ENCODE measurements at places on chromosomes 16 and 17. TPM values are rescaled to one million over a fixed set of nuclear protein-coding genes. Genes with fewer than 3 reads are reported as not detected.

GRCh38 chr16:84069540-84069939, 26.9 kb upstream of the SLC38A8 start:
- DNase-seq = no peak

DNA sequence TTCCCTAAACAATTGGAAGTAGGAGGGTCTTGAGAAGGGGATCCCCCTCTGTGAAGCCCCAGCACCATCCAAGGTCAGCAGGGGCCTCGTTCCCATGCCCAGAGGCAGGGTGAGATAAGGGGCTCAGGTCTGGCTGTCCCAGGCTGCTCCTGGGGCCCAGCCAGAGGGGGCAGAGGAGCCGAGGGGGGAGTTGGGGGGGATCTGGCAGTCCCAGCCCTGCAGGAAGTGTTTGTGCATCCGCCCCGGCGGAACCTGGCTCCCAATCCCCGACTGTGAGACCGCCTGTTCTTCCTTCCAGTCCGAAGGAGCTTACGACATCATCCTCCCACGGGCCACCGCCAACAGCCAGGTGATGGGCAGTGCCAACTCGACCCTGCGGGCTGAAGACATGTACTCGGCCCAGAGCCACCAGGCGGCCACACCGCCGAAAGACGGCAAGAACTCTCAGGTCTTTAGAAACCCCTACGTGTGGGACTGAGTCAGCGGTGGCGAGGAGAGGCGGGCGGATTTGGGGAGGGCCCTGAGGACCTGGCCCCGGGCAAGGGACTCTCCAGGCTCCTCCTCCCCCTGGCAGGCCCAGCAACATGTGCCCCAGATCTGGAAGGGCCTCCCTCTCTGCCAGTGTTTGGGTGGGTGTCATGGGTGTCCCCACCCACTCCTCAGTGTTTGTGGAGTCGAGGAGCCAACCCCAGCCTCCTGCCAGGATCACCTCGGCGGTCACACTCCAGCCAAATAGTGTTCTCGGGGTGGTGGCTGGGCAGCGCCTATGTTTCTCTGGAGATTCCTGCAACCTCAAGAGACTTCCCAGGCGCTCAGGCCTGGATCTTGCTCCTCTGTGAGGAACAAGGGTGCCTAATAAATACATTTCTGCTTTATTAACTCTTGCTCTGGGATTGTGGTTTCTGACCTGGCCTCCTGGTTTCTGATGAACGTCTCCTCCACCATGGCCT, 14.9 kb downstream of the GPRC5C start:
- no peak for DNase-seq

DNA sequence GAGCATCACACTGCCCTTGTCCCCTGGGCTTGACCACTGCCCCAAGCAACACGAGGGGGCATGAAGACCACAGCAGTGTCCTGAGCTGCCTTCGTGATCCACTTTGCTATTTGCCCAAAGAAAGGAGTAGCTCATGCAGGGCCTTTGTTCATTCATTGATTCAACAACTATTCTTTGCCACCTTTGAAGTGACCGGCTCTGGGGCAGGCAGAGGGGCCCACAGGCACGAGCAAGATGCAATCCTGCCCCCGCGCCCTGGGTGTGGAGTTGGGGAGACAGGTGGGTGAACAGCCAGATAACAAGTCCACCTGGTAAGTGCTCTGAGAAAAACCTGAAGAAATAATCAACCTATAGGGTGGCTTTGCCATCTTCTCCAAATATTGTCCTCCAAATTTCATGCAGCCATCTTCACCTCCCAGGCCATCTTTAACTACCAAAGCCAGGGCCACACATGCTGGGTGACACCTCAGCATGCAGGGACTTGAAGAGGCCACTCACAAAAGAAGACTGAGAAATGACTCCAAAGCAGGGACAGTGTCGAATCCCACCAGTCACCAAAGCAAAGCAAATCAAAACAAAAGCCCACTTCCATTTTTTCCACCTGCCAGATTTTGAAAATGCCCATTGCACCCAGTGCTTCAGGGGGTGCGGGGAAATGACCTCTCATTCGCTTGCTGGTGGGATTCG, 18.2 kb upstream of the RBFOX3 start:
- DNase-seq = no peak

DNA sequence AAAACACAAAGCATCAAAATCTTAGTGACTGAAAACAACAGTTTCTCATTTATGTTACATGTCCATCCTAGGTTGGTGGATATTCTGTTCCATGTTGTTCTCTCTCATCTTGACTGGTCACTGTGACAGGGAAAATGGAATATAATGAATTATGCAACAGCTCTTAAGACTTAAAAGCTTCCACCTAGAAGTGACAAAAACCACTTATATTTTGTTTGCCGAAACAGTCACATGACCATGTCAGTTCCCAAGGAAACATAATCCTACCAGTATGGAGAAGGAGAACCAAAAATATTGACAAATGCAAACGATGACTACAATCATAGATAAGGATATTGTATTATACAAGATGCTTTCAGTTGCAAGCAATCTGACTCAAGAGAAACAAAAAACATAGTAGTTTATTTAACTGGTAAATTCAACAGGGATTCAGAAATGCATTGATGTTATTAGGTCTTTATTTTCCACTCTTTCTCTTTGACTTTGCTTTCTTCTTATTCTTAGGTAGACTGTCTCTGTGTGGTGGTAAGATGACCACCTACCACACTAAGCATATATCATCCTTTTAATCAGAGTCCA, 103.8 kb downstream of the SSH2 start:
- DNase-seq = no peak

GRCh38 chr17:33056399-33057146, 64.9 kb downstream of the SPACA3 start:
- no peak for DNase-seq

DNA sequence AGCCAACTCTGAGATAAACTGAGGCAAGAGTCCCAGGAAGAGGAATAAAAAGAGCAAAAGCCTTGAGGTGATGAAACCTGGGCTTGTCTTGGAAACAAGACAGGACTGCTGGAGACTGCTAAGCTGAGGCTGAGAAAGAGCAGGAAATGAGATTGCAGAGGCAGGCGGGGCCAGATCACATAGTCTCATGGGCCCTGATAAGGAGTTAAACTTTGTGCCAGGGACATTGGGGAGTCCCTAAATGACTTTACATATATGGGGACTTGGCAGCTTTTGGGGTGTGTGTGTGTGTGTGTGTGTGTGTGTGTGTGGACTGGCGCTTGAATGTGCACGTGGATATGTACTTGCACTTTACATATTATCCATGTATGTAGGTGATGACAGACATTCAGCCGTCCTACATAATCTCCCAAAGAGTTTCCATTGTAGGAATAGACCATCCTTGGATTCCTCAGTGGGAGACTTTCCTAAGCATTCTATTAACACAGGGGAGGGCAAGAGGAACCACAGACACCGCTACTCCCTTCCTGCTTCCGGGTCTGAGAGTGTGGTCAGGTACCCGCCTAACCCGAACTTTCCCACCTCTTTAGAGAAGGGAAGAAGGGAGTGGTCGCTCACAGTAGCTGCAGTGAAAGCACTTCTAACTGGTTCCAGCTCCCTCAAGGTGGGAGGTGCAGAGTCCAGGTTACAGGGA, 123.1 kb downstream of the LYRM1 start:
- no peak for DNase-seq

- DNase-seq = no peak
Measured at GRCh38 chr16:80113873-80114574, 426.8 kb upstream of the DYNLRB2 start.

DNA sequence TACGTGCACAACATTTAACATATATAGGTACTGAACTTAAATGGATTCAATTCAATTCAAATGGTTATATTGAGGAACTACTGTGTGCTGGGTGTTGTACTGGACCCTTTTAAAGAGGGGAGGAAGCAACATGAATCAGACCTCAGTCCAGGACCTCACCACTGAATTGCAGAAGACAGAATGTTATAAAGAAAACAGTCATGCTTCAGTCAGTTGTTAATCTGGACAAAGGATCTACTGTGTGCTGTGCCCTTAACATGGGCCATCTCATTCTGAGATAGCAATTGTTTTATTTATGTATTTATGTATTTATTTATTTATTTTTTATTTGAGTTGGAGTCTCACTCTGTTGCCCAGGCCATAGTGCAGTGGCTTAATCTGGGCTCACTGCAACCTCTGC, 240.1 kb downstream of the HAPSTR1 start:
- no peak for DNase-seq

DNA sequence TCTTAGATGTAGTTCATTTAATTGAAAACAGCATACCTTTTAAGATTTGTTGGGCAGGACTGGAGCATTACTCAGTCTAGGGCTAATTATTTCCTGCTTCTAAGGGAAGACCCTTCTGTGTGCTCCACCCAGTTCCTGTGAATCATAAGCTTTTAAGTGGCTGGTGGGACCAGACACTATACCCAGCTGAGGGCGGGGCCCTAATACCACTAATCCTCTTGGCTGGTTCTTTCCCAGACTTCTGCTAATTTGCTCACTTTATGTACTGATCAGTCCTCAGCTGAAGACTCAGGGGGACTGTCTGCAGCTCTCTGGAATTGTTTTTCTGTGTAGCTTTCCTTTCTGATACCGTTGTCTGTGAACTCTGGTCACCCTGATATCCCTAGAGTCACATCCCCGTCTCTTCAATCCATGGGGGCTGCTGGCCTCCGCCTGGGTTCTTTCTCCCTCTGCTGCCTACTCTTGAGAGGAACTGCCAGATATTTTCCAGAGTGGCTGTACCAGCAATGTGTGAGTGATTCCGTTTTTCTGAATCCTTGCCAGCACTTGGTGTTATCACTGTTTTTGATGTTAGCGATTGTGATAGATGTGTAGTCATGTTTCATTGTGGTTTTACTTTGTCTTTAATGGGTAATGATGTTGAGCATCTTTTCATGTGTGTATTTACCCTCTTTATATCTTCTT, 35.1 kb downstream of the MFSD11 start:
- peak; percentile 26 for DNase-seq

GRCh38 chr17:50352693-50353599, 7.0 kb downstream of the XYLT2 start:
- DNase-seq = no peak

Gene GRIN2C
- not detected for polyA plus RNA-seq

Gene CPNE2
- polyA plus RNA-seq = 29.2 TPM

Measured in keratinocyte (primary cell).